Activated CD8-positive, alpha-beta memory T cell treated with anti-CD3 and anti-CD28 coated beads for 4 hours (primary cell): ENCODE measurements at places on chromosomes 3 and 15.

GRCh38 chr15:58136731-58137130 is 1.4 kb upstream of the AQP9 start:
- no peak for DNase-seq

DNA sequence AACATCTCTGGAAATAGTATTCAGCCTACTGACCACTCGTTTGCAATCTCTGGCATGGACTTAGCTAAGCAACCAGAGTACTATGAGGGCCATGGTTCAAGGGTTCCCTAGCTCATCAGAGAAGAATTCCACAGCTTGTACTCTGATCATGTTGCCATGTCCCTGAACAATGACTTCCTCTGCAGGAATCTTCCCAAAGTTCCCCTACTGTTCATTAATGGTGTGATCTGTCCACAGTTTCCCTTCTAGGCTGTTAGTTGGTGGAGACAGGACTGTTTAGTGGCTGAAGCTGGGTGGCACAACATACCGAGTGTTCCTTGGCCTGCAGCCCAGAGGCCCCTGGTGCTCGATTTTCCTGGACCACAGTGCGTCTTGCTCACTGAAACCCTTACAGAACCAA is 44.4 kb upstream of the GALNT15 start:
- DNase-seq: no peak

DNA sequence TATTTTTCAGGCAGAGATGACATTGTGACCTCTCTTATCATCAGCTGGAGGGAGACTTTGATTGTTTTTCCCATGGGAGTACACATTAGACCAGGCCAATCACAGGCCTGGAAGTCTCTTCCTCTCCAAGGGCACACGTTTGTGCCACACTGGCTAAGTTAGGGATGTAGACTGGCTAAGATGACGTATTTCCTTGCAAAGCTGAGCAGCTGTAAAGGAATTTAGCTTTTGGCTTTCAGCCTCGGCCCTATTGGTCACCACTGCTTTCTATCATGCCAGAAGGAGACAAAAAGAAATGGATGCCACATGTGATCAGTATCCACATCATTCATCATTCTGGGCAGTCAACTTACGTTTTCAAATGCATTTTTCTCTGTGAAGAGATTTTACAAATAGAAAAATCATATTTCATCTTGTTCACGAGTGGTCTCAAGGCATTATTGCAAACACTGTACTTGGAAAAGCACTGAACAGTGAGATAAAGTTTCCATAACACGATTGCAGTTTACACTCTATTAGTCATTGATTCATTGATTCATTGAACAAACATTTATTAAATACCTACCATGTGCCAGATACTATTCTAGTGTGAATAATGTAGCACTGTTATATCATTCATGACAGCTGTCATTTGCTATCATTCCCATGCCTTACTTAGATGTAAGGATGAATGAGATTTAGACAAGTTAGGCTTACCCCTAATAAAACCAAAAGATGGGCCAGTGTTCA is 27.0 kb upstream of the RNF7 start:
- no peak for DNase-seq

GRCh38 chr15:45351227-45351626 is 27.1 kb downstream of the GATM start:
- no peak for DNase-seq

DNA sequence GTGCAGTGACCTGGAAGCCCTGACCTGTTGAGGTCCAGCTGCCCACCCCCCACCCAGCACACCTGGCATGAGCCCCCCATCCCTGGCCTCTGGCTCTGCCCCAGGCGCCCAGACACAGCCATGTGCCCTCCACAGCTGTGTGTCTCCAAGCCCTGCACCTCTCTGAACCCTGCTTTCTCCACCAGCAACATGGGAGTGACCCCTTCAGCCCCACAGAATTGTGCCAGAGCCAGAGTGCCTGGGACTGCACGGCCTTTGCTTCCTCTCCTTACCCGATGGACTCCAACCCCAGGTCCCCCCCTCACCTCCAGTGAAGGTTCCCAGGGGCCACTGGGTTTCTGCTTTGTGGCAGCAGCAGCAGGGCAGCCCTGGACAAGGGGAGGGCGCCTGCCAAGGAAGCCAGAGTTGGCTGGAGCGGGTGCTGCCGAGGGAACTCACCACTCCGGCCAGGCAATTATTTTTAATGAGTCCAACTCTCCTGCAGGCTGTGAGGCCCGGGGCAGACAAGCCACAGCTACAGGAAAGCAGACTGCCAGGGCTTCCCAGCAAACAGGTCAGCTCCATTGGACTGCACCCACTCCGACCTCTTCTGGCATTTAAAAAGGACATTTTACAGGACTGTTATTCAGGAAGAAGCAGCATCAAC is 24.1 kb downstream of the PRR20G start:
- DNase-seq: no peak

DNA sequence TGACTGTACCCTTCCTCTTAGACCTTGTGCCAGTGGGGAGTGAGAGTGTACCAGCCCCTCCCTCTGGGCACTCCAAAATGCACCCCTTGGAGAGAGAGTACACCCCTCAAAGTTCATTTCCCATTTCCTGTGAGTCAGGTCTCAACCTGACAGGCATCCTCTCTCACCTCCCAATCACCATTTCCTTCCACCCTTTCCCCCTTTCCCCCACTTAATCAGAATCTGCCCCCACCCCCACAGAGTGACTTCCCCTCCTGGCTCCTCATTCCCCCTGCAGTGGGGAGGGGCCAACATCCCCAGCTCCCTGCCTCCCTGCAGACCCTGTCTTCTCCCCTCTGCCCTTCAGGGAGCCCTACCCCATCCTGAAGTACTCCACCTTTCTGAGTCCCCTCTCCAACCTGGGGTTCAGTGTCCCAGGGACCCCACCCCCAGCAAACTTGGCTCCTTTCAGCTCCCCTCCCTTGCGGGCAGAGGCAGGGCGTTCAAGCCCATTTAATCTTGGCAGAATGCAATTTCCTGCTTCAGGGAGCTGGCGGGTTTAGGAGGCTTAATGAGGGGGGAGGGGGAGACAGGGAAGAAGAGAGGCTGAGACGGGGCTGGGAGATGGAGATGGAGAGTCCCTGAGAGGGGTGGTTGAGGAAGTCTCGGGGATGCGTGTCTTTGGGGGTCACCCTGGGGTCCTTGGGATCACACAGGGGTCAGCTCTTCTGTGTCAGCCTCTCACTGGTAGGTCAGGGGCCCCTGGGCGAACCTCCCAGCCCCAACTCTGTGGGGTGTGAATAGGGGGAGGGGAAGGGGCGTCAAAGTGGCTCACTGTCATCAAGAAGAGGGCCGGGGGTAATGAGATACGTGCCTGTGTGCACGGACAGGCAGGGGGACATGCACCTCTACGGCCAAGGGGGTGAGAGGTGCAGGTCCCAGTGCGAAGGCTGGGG is 16.6 kb upstream of the SEMA3F start:
- no peak for DNase-seq

GRCh38 chr15:31265871-31266711 is 60.5 kb upstream of the KLF13 start:
- DNase-seq: peak; percentile 20

GRCh38 chr15:80241508-80241907 is 10.5 kb downstream of the CTXND1 start:
- DNase-seq: no peak

- no peak for DNase-seq
Observed at GRCh38 chr3:192082730-192083660, 622.0 kb downstream of the PYDC2 start.

DNA sequence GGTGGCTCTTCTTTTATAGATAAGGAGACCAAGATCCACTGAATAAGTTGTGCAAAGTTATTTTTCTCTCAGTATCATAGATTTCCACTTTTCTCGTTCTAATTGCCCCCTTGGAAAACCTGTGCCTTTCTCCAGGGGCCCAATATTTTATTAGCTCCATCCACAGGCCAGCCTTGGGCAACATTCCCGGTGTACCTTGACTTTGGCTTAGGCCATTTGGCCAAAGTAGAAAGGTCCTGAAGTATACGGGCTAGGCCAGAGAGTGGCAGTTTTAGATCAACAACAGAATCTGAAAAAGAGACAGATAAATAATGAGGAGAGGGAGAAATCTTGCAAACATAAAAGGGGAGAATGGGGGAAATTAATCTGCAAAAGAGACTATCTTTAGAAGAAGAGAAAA is 91.7 kb upstream of the CHMP2B start:
- no peak for DNase-seq

DNA sequence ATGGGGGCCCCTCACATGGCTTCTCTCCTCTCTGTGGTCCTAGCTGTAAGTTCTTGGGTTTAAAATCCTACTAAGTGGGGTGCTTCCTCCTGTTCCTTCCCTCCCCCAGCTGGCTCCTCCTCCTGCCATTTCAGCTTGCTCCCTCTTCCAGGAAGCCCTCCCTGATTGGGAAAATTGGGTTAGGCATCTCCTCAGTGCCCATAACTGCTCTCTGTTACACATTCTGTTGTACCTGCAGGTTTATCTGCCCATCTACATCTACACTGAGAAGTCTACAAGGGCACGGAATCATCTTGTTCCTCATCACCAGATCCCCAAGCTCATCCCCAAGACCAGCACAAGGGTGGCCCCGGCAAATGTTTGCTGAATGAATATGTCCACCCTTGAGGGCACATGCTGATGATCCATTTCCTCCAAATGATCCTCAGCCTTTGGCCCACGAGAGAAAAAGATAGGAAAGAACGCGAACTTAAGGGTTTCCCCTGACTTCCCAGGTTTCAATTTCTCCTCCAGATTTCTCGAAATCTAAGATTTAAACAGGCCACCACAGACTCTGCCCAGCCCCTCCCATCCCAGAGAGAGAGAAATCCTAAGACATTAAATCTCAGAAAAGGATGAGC is 3.9 kb downstream of the SEMA7A start:
- DNase-seq: no peak

GRCh38 chr3:46695177-46695961 is 1.9 kb upstream of the ALS2CL start:
- no peak for DNase-seq

- no peak for DNase-seq
Observed at GRCh38 chr3:52523386-52524257, 10.0 kb downstream of the NT5DC2 start.

- no peak for DNase-seq
Observed at GRCh38 chr3:37768107-37768809, 93.4 kb upstream of the CTDSPL start.
